NCI-H2081 (cell line): ENCODE measurements at places on chromosomes 7 and 10.

DNA sequence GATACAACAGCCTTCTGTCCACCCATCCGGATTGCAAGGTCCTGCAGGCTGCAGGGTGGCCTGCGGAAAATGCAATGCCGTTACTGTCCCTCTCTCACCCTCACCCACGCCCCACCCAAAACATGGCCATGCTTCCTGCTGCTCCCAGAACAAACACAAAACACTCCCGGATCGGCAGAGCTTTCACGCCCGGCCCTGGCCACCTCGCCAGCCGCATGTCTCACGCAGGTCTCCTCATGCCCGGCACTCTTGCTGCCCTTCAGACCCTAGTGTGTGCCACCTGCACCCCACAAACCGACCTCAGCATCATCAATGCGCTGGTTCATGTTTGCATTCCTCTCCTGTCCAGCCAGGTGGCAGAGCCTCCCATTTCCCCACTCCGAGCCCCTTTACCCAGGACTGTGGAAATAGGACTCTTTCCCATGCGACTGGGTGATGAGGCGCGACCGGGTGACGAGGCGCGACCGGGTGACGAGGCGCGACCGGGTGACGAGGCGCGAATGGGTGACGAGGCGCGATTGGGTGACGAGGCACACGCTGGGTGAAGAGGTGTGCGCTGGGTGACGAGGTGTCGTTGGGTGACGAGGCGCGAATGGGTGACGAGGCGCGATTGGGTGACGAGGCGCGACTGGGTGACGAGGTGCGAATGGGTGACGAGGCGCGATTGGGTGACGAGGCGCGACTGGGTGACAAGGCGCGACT lies 8.9 kb upstream of the NOM1 start:
- DNase-seq = no peak

GRCh38 chr7:143485094-143485493 lies 7.4 kb downstream of the TAS2R41 start:
- no peak for DNase-seq

DNA sequence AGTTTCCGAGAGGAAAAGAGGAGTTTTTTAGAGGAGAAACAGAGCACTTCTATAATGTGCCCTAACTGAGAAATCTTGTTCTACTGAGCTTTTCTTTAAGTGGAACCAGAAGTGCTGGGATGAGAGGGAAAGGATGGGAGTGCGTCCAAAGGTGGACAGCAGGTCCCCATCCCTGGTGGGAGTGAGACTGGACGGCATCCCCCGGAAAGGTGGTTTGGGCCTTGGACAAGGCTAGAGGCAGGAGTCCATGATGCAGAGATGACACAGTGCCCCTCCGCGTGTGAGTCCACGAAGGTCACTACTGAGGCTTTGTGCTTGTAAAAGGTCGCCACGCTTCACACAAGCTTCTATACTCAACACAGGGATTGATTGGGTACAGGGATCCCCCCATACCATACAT lies 6.1 kb upstream of the EN2 start:
- DNase-seq = no peak

- DNase-seq = no peak
Measured at GRCh38 chr10:77028042-77028441, 609.6 kb downstream of the KCNMA1 start.

- no peak for DNase-seq
Measured at GRCh38 chr7:23931633-23932032, 221.6 kb downstream of the STK31 start.

GRCh38 chr7:112481833-112482670 lies 1.3 kb downstream of the LSMEM1 start:
- DNase-seq = no peak

DNA sequence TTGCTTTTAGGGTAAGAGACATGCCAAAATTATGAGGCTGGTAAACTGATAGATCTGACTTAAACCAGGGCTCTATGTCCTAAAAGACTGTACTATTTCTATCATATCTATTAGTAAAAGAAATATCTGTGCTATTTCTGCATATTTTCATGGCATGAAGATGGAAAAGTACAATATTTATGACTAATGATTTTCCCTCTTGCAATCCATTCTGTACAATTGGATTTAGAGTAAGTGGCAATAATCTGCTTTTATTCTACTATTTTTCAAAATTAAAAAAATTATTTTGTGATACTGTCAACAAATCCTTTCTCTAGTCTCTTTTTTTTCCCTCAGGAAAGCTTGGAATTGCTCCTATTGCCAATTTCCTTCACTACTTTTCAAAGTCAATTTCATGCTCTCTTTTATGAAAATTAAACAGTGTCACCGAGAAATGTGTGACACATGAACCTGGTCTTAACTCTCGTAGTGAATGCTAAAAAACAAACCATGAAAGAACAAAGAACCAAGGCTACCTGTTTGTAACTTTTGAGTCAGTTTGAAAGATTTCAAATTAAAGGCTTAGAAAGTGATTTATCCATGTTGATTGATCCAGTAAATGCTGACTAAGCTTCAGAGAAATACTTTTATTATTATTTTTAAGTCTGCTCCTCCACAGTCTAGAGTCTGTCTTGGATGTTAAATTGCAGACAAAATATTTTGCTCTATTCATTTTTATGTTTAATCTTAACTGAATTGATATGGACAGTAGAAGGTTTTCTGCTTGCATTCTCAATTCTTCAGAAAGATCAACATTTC lies 262.7 kb upstream of the CHRM2 start:
- no peak for DNase-seq

DNA sequence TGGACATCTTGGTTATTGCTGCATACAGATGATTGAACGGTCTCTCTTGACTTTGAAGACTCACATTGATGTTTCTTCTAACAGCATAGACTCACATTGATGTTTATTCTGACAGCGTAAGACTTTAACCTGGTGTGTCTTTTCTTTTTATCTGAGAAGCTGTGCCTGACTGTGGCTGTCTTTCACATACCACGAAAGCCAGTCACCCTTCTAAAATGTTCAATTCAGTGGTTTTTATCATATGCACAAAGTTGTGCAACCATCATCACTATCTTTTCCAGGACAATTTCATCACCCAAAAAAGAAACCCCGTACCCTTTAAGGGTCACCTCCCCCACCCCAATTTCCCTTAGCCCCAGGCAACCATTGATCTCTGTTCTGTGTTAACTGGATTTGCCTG lies 24.7 kb downstream of the CELF2 start:
- DNase-seq = no peak

GRCh38 chr10:98848361-98848760 lies 387.3 kb downstream of the HPSE2 start:
- no peak for DNase-seq

- no peak for DNase-seq
Measured at GRCh38 chr10:120085096-120085796, 192.7 kb downstream of the SEC23IP start.

DNA sequence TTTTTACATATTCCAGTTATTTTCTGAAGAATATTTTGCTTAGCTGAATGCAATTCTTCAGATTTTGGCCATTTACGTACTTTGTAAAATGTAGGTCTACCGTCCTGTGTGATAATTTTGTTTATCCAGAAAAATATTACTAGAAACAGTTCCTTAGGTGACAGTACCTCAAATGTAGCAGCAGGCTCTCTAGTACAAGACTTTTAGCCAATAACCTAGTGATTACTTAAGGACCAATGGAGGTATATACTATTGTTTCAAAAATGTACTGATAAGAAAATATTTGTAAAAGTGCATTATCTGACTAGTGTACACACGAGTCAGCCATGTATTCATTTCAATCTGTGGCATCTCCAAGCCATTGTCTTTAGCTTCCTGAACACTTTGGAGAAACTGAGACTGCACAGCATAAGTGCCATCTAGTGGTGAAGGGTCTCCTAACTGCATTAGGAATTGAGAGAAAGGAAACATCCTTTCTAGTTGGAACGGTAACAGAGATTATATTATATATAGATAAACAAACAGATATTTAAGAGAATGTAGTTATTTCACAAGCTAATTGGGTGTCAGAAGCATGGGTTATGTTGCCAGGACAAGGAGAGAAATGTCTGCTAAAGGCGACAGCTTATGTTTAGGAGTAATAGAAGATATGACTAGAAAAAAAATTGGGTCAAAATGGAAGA lies 23.7 kb downstream of the RTKN2 start:
- peak; percentile 77 for DNase-seq

DNA sequence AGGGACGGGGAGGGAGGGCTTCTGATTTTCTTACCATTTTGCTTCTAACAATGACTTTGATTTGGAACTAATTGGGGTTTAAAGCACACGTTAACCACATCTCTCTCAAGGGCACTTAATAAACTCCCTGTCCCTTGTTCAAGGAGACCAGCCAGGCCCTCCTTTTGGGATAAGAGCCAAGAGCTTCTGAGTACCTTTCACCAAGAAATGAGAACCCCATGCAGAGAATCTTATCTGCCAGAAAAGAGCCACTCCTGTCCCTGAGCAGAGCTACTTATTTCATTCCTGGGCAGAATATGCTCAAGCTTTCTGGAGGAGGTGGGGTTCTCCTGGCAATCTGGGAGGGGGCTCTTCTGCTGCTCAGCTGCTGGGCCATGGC lies 574.6 kb downstream of the GALNT17 start:
- no peak for DNase-seq

GRCh38 chr7:130345136-130345535 lies 520 bp downstream of the CPA5 start:
- no peak for DNase-seq

- DNase-seq = no peak
Measured at GRCh38 chr10:79250259-79250658, 97.0 kb upstream of the PPIF start.

DNA sequence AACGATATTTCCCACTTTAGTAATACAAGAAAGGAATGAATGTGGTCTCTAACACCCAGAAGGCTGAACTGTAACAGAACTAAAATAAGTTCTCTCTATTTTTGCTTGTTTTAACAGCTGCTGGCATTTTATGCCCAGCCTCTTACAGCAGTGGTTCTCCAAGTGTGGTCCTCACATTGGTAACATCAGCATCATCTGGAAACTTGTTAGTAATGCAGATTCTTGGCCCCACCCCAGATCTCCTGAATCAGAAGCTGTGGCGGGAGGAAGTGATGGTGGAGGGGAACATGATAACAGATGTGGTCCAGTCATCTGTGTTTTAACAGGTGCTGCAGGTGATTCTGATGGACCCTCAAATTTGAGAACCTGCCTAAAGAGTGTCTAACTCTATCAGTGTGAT lies 170.1 kb downstream of the TMEM26 start:
- no peak for DNase-seq

DNA sequence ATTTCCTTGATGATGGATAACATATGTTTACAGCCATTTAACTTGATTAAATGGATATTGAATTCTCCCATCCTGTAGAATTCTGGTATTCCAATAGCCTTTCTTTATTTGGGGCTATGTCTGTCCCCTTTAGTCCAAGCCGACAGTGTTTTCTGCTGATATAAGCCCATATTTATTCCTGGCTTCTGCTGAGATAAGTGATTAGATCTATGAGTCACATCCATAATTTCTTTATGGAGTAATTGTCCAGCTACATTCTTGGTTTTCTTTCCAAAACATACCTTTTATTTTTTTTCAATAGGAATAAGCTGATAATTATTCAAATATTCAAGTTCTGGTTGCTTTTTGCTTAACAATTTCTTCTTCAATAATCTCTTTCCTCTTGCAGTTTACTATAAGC lies 106.7 kb downstream of the NRG3 start:
- DNase-seq = no peak

DNA sequence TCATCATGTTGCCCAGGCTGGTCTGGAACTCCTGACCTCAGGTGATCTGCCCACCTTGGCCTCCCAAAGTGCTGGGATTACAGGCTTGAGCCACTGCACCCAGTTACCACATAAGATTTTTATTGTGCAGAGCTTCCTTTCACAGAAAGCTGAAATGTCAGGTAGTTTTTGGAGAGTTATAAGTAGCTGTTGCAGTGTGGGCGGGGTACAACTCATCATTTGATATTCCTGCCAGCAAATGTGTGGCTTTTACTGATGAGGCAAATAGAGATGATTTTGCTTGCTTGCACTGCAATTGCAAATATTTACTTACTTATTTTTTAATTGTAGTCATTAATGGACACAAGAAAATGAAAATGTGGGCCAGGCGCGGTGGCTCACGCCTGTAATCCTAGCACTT lies 32.4 kb downstream of the NKX2-3 start:
- no peak for DNase-seq

DNA sequence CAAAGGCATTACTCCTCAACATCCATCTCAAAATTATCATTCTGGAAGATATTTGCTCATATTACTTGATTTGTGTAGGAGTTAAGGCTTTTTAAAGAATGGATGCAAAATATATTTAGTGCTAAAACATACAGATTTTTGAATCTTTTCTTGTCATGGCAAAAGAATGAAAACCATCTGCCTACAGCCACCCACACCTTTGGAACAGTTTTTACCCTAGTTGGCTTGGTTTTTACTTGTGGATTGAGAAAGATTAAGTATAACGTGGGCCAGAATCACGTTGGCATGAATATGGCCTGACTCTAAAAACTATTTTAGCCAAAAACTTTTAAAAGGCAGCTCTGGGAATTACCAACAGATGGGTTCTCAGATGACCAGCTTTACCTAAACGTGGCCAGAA lies 128.2 kb downstream of the SPAG6 start:
- no peak for DNase-seq

- DNase-seq = no peak
Measured at GRCh38 chr10:21508706-21509331, 16.7 kb downstream of the SKIDA1 start.

DNA sequence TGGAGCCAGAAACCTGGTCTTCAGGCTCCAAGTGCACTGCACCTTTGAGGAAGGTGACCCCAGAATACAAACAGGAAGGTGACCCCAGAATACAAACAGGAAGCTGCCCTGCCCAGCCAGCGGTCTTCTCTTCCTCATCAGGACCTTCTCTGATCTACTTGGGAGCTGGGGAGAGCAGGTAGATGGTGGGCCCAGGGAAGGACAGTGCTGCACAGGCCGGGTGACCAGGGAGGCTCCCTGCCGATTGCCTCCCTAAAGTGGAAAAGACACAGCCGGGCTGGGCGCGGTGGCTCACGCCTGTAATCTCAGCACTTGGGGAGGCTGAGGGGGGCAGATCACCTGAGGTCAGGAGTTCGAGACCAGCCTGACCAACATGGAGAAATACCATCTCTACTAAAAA lies 151.8 kb upstream of the CHST15 start:
- no peak for DNase-seq

DNA sequence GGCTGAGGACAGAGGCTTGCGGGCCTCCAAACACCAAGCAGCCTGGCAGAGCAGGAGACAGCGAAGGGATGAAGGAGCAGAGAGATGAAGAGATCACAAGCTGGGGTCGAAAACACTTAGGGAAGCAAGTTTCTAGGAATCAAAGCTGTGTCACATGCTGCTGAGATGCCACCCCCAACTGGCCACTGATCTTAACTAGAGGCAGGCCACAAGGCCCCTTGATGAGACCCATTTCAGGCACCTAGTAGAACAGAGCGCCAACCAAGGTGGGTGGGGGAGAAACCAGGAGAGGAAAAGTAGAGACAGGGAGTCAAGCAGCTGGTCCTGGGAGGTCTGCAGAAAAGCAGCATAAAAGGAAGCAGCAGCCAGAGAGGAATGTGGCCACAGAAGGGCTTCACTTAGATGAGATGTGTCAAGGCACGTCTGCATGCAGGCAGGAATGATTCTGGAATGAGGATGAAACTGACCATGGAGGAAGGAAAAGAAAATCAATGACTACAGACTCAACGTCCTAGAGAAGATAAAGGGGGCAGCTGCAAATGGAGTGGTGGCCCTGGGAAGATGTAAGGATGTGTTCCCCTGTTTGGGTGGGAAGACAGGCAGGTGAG lies 85.0 kb upstream of the DDC start:
- DNase-seq = no peak
